ENCODE measurements at places on chromosomes 11 and 22.

- DNase-seq: no peak
These were observed 7.0 kb downstream of the ASRGL1 start for GRCh38 chr11:62344210-62344609.

GRCh38 chr22:32219026-32219425, 14.2 kb upstream of the RFPL2 start:
- no peak for DNase-seq

DNA sequence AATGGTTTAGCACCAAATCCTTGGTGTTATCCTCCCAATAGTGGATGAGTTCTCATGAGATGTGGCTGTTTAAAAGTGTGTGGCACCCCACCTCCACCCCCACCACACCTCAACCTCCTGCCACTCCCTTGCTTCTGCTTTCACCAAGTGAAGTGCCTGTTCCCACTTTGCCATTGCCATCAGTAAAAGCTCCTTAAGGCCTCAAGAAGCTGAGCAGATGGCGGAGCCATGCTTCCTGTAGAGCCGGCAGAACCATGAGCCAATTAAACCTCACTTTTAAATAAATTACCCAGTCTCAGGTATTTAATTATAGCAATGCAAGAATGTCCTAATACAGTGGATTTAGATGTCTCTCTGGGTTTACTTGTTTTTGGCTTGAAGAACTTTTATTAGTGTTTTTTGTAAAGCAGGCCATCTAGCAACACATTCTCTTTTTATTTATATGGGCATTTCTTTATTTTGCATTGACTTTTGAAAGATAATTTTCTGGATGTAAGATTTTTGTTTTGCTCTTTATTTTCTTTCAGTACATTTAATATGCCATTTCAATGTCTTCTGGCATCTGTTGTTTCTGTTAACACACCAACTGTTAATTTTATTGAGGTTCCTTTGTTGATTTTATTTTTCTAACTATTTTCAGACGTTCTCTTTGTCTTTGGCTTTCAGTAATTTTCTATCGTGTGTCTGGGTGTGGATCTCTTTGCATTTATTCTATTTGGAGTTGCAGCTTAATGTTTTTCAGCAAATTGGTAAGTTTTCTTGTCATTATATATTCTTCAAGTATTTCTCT, 724.5 kb upstream of the CNTN5 start:
- DNase-seq: no peak

GRCh38 chr22:19844377-19845053, 10.2 kb downstream of the GNB1L start:
- no peak for DNase-seq

DNA sequence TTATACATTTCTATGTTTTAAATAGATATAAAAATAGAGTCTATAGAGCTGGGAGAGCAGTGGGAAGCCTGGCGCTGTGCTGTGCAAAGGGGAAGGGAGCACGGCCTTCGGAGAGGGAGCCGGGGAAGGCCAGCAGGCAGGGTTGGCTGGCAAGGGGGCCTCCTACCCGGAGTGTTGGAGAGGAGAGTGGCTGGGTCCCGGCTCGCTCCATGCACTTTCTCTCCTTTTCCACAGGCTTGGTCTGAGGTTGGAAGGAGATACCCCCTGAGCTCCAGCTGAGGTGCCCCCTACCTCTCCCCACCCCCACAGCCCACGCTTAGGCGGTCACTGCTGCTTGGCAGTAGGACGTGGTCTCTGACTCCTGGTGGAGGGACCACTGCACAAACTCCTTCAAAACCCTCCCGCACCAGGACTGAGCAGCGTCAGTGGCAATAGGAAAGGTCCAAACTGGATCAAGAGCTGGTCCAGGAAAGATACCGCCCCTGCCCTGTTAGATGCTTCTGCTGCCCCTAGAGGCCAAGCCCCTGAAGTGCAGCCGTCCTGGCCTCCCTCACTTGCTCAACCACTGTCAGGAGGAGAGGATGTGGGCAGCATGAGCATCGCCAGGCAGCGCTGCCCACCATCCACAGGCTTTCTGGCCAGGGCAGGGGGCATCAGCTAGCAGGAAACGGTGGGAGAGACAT, 52.9 kb downstream of the SYT13 start:
- DNase-seq: peak; percentile 58

DNA sequence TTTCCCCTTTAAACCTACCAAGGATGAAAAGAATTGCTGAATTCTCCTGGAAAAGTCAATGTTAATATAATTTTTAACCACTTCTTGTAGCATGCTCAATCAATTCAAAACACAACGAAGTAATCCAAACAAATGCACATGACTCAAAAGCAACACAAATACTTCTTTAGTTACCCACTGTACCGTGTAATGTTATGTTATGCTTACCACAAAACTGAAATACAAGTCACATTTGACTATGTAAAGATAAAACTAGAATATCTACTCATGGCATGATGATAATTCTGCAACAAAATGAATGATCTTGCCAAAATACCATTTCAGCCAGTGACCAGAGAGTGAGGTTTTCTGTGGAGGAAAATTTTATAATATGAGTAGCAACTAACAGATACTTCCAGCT, 587.0 kb downstream of the DLG2 start:
- DNase-seq: no peak

- no peak for DNase-seq
These were observed 7.3 kb downstream of the SART1 start for GRCh38 chr11:65968600-65969482.

DNA sequence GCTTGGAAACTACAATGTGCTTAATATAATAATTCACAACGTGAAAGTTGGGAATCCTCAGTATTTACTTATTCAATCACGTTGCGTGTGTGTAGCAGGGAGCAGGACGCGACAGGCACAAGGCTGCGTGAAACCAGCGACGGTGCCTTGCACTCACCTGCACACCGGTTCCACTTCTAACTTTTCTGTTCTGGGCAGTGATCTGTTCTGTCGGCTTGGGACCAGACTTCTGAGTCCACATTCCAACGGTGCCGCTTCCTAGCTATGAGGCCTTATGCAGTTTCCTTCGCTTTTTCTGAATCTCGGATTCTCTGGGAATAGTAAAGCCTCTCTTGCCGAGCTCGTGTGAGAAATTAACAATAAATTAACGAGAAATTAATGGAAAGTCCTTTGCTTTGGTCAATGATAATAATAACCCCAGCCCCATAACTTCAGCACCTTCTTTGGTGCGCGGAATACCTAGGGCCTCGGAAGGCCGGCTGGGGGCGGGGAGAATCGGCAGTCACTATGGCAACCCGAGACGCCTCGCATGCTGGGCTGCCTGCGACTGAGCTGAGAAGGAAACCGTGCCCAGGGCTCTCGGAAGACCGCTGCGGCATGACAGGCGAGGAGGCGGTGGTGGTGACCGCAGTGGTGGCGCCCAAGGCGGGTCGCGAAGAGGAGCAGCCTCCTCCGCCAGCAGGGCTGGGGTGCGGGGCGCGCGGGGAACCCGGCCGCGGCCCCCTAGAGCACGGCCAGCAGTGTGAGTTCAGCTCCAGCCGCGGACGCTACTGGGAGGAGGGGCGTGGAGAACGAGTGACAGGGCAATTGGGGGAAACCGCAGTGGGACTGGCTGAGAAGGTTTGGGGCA, at the start of gene C11orf97:
TSS of gene C11orf97 (plus strand) at position 530 of the 850 bp plus-strand sequence. CDS start at position 598, 68 bp downstream.
- DNase-seq: no peak

- DNase-seq: no peak
These were observed 382 bp downstream of the C11orf54 start for GRCh38 chr11:93741882-93742226.

GRCh38 chr11:131785801-131786200, 415.4 kb downstream of the NTM start:
- DNase-seq: no peak

- DNase-seq: peak; percentile 57
These were observed 3.4 kb downstream of the MS4A10 start for GRCh38 chr11:60788401-60789125.

GRCh38 chr11:74141241-74141695, 29.5 kb downstream of the C2CD3 start:
- DNase-seq: peak; percentile 45

GRCh38 chr11:66489636-66490035, 9.4 kb downstream of the DPP3 start:
- peak; percentile 90 for DNase-seq

DNA sequence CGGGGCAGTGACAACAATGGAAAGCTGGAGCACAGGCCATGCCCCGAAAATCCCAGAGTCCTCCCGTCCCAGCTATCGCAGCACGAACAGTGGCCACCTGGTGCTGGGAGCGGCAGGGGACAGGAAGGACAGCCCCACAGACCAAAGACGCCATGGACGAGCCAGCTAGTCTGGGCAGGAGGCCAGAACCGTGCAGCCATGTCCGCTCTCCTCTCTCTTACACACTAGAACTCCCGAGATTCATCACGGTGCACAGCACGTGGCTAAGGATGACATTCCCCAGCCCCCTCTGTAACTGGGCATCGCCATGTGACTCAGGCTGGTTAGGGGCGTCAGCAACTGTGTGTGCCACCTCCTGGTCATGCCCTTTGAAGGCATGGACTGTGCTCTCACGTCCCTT, 4.6 kb downstream of the CDPF1 start:
- DNase-seq: peak; percentile 55

DNA sequence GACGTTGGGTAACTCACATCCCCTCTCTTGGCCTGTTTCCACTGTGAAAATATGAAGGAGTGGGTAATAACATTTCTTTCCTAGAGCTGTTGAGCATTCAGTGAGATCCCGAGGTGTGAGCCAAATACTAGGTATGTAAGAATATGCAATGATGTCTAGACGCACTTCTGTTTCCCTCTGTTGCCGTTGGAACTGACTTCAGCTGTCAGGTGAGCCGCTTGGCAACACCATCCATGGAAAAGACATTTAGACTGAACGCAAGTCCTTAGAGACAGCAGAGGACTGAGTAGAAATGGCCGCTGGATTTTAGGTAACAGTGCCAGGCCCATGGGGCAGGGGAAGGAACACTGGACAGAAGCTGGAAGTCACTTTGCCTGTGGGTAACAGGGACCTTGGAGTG, 29.5 kb upstream of the SHANK2 start:
- DNase-seq: no peak

- no peak for DNase-seq
These were observed 113.4 kb downstream of the LRRC4C start for GRCh38 chr11:41346042-41346441.

GRCh38 chr11:11141065-11141464, 212.0 kb downstream of the CSNK2A3 start:
- no peak for DNase-seq

GRCh38 chr11:45715418-45715817, 50.0 kb upstream of the CHST1 start:
- no peak for DNase-seq

Measured in NCI-H2081 (cell line).